ENCODE measurements at places on chromosomes 4 and X.

DNA sequence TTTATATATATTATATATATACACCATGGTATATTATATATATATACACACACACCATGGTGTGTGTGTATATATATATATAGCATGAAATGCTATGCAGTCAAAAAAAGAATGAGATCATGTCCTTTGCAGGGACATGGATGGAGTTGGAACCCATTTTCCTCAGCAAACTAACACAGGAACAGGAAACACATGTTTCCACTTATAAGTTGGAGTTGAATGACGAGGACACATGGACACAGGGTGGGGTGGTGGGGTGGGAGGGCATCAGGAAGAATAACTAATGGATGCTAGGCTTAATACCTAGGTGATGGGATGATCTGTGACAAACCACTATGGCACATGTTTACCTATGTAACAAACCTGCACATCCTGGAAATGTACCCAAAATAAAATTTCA is 293.6 kb upstream of the NDST3 start:
- no peak for DNase-seq

GRCh38 chrX:18682979-18683387 is 11.1 kb upstream of the RS1 start:
- no peak for DNase-seq

DNA sequence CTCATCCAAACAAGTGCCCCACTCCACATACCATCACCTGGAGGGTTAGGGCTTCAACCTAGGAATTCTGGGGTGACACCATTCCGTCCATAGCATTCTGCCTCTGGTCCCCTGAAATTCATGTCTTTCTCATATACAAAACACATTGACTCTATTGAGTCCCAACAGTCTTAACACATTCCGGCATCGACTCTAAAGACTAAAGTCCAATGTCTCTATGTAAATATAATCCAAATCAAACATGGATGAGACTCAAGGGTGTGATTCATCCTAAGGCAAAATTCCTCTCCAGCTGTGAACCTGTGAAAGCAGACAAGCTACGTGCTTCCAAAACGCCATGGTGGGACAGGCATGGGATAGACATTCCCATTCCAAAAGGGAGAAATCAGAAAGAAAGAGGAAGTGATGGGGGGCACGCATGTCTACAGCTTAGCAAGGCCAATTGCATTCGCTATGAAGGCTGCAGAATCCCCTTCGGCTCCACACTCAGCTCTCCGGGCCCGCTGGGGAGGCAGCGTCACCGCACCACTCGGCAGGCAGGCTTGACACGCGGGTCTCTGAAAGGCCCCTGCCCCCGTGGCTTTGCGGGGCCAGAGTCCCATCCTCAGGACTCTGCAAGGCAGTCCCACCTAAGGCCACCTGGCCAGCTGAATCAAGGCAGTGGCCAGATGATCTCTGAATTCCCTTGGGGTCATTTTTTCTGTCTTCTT is 53.2 kb downstream of the ADRA2C start:
- no peak for DNase-seq

DNA sequence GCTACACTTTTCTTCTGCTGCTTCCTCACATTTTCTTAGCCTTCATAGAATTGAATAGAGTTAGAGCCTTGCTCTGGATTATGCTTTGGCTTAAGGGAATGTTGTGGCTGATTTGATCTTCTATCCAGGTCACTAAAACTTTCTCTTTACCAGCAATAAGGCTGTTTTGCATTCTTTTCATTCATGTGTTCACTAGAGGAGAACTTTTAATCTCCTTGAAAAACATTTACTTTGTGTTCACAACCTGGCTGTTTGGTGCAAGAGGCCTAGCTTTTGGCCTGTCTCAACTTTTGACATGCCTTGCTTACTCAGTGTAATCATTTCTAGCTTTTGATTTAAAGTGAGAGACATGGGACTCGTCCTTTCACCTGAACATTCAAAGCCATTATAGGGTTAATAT is 87.7 kb upstream of the RAB40AL start:
- DNase-seq, result no peak

DNA sequence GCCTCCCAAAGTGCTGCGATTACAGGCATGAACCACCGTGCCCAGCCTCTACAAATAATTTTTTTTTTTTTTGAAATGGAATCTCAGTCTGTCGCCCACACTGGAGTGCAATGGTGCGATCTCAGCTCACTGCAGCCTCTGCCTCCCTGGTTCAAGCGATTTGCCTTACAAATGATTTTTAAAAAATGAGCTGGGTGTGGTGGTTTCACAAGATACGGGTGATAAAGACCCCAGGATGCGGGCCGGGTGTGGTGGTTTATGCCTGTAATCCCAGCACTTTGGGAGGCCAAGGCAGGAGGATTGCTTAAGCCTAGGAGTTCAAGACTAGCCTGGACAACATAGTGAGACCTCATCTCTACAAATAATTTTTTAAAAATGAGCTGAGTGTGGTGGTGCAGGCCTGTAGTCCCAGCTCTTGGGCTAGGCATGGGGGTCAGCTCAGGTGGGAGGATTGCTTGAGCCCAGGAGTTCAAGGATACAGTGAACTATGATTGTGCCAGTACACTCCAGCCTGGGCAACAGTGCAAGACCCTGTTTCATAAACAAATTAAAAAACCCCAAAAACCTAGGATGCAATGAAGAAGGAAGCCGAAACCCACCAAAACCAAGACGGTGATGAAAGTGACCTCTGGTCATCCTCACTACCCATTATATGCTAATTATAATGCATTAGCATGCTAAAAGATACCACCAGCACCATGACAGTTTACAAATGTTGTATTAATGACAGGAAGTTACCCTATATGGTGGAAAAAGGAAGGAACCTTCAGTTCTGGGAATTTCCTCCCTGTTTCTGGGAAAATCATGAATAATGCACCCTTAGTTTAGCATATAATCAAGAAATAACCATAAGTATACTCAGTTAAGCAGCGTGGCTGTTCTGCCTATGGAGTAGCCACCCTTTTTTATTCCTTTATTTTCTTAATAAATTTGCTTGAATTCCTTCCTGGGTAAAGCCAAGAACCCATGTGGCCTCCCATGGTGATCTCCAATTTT is 27.7 kb downstream of the PDGFRA start:
- DNase-seq, result no peak

GRCh38 chrX:150942942-150943594 is 40.1 kb upstream of the HMGB3 start:
- DNase-seq, result no peak

DNA sequence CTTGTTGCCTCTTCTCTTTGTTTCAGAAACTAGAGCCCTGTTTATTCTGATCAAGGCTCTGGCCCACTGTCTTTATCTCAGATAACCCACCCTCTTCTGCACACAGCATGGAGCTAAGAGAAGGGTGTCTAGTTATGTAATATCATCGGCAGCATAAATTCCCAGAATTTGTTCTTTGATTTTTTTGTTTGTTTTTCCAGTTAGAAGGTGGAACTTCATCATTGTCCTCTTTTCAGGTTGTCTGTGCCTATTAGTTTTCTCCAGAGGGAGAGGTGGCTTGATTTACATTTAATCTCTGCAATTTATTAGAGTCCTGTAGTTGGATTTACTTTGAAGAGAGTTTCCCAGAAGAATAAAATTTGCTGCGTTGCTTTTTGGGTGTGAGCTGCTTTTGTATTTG is 15.2 kb upstream of the F11 start:
- DNase-seq, result no peak

- DNase-seq, result no peak
Observed at GRCh38 chr4:32429151-32429550, 1709.0 kb downstream of the PCDH7 start.

- DNase-seq, result no peak
Observed at GRCh38 chr4:112341033-112341432, 43.9 kb downstream of the ALPK1 start.

- DNase-seq, result no peak
Observed at GRCh38 chr4:141686146-141686775, 49.9 kb downstream of the IL15 start.

GRCh38 chr4:73459048-73459421 is 22.5 kb upstream of the AFM start:
- no peak for DNase-seq

GRCh38 chrX:71549986-71550385 is 17.1 kb downstream of the OGT start:
- no peak for DNase-seq

GRCh38 chrX:40011322-40012038 is 86.3 kb downstream of the BCOR start:
- no peak for DNase-seq

DNA sequence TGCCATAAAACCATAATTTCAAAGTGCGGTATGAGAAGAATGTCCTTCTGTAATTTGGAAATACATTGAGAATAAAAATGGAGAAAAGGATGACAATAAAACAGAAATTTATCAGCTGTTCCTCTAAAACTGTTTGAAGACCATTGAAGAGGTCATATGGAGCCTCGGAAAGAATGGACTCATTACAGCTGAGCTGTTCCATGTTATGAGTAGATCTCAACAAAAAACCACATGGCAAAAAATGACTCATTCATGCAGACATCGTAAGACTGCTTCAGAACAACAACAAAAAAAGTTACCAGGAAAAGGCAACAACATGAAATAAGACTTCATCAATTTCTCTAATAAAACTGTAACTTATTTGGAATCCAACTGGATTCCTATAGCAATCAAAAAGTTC is 39.7 kb downstream of the AKAP4 start:
- DNase-seq, result no peak

DNA sequence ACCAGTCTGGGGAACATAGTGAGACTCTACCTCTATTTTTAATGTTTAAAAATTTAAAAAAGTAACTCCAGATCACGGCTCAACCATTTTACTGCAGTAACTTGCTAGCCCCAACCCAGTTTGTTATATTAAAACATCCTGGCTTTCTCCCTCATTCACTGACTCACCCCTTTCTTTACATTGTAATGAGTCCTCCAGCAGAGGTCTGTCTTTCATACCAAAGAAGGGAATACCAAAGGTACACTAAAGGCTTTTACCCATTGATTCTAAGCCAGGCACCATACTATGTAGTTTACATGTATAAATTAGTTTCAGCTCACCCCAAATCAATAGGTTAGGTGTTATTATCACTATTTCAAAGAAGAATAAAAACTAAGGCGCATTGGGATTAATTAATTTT is 286.9 kb downstream of the PACRGL start:
- no peak for DNase-seq

- DNase-seq, result no peak
Observed at GRCh38 chr4:137998666-137999429, 243.3 kb downstream of the SLC7A11 start.

- peak; percentile 7 for DNase-seq
Observed at GRCh38 chr4:36189511-36190226, 54.6 kb downstream of the ARAP2 start.

- no peak for DNase-seq
Observed at GRCh38 chr4:152573861-152574260, 38.0 kb upstream of the FBXW7 start.

GRCh38 chrX:130418066-130418465 is 16.3 kb downstream of the RBMX2 start:
- DNase-seq, result no peak

- no peak for DNase-seq
Observed at GRCh38 chr4:156638925-156639605, 332.5 kb downstream of the PDGFC start.

- DNase-seq, result no peak
Observed at GRCh38 chrX:16664074-16664473, 14.1 kb downstream of the S100G start.

DNA sequence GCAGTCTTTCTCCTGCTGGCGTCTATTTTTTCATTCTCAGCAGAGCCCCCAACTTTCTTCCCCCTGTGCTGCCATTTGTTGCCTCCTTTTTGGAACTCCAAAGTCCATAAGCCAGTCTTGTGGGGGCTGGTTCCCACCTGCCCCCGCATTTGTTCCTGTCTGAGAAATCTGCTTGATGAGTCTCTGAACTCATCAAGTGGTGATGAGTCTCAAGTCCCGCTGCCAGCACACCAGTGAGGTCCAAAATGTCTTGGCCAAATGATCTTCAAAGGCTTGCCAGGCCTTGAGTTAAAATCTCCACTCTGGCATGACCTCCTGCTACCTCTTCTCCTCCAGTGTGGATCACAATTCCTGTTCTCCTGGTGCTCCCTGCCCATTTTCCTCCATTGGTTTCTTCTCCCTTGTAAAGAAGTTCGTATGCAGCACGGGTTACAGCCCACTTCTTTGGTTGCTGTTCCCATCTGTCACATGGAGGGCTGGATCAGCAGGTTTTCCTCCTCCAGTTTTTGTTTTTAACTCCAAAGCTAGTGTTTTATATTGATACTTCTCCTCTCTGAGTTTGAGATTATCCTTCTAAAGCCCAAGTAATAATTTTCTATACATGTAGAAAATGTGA is 72.7 kb upstream of the LIMCH1 start:
- DNase-seq, result no peak

DNA sequence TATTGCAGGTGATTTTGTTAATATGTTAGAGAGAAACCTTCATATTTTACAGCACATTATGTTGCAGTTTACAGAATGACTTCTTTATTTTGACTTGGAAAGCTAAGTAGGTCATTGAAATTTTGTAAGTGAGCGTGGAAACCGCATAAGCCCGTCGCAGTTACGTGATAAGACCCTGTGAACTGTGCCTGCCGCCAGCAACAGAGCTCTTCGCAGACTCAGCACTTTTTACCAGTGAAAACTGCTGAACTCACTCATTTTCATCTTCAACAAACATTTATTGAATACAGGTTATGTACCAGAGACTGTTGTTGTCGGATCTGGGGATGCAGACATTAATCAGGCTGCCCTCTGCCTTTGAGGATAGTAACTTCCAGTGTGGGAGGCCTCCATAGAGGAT is 355.7 kb downstream of the HS3ST1 start:
- DNase-seq, result no peak

- DNase-seq, result no peak
Observed at GRCh38 chr4:107951551-107951950, 20.2 kb downstream of the CYP2U1 start.

GRCh38 chr4:87541956-87542709 is 13.0 kb upstream of the SPARCL1 start:
- no peak for DNase-seq

- DNase-seq, result no peak
Observed at GRCh38 chrX:69387567-69388487, 116.3 kb upstream of the NALF2 start.

DNA sequence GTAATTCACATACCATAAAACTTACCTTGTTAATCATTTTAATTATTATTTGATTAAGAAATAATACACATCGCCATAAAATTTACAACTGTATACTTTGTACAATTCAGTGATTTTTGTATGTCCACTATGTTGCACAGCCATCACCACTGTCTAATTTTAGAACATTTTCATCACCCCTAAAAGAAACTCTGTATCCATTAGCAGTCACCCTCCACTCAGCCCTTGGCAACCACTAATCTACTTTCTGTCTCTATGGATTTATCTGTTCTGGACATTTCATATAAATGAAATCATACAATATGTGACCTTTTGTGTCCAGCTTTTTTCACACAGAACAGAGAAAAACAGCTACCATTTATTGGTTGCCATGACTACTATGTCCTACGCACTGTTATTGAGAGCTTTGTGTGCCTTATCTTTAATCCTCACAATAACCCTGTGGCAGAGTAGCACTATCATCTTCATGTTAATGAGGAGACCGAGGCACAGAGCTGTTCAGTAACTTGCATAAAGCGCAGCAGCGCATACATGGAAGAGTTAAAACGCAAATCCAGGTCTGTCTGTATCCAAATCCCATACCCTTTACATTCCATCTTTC is 64.6 kb upstream of the PAGE1 start:
- no peak for DNase-seq
